ENCODE measurements at places on chromosomes 2 and 18.
A peak's percentile ranks its signal among the peaks of the same experiment; 100 is the strongest.

DNA sequence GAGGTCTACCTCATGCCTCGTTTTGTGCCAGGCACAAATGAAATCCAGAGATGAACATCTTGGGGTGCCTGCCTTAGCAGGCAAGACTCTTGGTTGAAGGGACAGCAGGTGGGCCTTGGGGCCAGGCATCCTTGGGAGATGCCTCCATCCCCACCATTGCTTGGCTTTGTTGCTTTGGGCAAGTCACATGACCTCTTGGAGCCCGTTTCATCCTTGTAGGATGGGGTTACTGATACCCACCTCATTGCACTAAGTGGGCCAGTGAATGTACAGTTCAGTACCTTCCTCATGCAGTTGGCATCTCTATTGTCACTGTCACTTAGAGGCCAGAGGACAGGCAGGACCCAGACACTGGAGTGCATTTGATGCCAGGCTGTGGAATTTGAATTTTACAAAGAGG, 195.5 kb downstream of the LDLRAD4 start:
- DNase-seq, result no peak

GRCh38 chr18:50749945-50750344, 69.9 kb downstream of the MRO start:
- no peak for DNase-seq

DNA sequence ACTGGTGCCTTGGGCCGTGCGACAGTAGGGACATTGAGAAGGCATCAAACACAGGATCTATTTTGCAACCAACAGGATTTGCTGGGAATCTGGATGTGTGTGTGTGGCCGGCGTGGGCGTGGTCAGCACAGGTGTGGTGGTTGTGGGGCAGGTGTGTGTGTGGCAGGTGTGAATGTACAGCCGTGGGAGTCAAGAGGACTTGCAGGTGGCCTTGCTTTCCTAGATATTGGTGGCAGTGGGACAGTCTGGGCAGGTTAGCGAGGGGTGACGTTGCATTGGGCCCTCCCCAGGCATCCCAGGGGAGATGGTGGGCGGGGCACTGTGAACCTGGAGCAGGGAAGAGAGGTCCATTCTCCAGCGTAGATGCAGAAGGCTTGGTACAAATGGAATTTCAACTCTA, 3.2 kb upstream of the LIMS2 start:
- no peak for DNase-seq

- DNase-seq, result no peak
Observed at GRCh38 chr18:48052842-48053241, 122.4 kb upstream of the SMAD2 start.

- DNase-seq, result no peak
Observed at GRCh38 chr2:3142210-3142609, 235.4 kb downstream of the EIPR1 start.

DNA sequence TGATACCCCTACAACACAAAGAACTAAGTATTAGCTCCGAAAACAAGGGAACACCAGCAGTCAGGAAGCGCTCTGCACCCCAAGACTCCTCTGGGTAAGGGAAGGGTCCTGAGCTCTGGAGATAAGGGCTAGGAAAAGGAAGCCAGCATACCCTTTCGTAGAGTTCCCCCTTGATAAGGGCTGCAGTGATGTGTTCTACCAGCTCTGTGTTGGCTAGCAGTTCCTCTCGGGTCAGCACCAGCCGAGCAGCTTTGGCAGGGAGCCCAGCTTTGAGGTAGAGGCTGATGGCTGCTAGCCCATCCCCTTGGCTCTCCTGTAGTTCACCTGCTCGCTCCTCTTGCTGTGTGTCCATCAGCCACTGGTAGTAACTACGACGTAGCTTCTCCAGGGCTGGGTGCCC, 18.9 kb downstream of the KRTCAP3 start:
- no peak for DNase-seq

DNA sequence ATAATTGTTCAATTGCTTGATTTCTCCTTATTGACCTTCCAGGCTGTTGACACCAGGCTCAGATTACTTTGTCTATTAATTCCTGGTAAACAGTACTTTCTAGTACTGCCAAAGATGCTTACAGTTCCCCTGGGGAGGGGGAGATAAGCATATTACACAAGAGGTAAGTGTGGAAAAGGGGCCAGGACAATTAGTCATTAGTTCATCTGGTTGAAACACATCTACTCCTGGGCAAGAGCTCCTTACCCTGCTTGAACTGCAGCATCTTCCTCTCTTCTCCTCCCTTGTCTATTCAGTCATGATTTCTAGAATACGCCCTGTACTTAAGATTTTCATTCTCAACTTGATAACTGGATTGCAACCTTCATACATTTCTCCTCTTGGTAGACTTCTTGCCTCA, 10.4 kb upstream of the SPATS2L start:
- no peak for DNase-seq

DNA sequence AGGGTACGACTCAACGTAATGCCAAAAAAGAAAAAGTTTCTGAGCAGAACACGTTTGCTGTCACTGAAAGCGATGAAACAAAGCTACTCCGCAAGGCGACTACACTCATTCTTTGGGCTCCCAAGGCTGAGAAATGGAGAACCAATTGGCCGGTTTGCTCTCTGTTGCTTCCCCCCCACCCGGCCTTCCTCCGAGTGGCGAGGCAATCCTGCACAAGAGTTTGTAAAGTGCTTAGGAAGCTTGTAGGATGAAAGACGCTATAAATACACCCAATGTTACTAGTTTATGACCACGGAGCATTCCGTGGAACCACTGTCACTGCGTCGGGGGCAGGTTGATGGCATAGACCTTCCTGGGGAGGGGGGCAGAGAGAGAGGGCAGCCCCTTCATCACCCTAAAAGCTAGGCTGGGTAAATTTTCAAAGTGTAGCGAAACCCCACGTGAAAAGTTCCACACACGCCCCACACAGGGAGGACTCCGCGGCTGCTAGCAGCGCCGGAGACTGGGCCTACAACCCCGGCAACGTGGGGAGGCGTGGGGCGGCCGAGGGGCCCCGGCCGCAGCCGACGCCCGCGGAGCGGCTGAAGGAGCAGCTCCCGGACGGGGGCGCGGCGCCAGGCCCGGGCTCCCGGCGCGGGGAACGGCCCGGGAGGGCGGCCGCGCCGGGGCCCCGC, 915 bp downstream of the CUL3 start:
- DNase-seq, result peak; percentile 2

DNA sequence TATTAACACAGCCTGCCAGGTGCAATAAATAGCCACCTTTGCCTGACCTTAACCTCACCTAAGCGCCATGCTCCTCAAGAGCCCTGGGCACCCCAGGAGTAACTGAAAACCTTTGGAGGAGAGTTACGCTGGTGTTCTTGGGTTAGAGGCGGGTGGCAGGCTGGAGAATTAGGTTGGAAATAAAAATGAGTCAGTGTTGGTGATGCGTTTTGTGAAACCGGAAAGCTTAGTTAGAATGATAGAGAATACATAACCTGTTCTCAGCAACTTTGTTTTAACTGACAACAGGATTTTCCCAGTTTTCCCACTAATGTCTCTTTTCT, 17.0 kb downstream of the LRRFIP1 start:
- no peak for DNase-seq

DNA sequence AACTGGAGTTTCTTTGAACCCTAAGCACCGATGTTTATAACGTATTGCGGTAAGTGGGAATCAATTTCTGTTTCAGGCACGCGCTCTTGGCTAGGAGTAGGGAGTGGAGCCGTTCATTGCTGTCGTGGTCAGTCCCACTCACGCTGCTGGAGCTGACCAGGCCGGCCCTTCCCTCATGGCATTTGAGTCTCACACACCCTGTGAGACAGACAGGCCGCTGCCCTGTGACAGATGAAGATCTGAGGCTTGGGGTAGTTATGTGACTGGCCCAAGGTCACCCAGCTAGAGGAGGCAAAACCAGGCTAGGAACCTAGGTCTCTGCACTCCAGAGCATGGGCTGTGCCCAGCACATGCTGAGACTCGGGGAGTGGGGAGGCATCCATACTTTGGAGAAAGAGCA, 2.9 kb upstream of the CIDEA start:
- no peak for DNase-seq

GRCh38 chr18:51563396-51563795, 365.9 kb upstream of the MEX3C start:
- no peak for DNase-seq

GRCh38 chr2:10452956-10453904, 5.1 kb upstream of the ODC1 start:
- no peak for DNase-seq

- no peak for DNase-seq
Observed at GRCh38 chr18:41761333-41762018, 193.6 kb upstream of the PIK3C3 start.

All from activated T-helper 1 cell treated with Interleukin-2 at 50 U/mL for 16 hours (primary cell).